HEK293T (cell line): ENCODE measurements at places on chromosomes 1 and 21.

GRCh38 chr1:214259353-214259977 is 21.5 kb upstream of the SMYD2 start:
- no peak for DNase-seq

DNA sequence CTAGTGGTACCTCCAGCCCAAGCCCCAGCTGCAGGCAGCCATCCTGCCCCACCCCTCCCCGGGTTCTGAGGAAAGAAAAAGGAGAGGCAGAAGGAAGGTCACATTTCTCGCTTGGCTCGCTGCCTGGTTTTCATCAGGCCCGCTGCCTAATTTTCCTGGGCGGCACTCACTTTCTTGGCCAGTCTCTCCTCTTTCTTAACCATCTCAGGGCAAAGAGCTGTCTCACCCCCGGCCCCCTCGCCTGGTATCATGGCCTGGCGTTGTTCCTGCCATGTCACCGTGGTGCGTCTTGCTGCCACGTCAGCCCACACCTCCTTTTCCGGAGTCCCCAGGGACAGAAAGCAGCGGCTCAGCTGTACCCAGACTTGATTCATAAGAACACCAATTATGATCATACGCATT is 26.6 kb upstream of the CASZ1 start:
- DNase-seq = no peak

DNA sequence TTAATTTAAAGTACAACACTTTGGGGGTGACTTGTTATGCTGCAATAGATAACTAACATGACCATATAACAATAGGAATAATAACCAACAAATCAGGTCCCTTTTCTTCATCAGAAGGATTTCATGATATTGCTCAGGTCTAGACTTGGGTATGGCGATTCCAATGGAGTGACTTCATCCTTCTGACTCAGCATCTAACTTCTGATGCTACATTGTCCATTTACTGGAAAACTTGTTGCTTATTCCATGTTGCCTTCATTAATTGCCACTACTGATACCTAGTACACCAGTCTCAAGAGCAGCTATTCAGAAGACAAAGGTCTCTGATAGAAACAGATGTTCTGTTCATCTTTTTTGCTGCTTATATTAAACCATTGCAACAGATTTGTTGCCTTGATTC is 324.3 kb downstream of the TGFB2 start:
- no peak for DNase-seq

DNA sequence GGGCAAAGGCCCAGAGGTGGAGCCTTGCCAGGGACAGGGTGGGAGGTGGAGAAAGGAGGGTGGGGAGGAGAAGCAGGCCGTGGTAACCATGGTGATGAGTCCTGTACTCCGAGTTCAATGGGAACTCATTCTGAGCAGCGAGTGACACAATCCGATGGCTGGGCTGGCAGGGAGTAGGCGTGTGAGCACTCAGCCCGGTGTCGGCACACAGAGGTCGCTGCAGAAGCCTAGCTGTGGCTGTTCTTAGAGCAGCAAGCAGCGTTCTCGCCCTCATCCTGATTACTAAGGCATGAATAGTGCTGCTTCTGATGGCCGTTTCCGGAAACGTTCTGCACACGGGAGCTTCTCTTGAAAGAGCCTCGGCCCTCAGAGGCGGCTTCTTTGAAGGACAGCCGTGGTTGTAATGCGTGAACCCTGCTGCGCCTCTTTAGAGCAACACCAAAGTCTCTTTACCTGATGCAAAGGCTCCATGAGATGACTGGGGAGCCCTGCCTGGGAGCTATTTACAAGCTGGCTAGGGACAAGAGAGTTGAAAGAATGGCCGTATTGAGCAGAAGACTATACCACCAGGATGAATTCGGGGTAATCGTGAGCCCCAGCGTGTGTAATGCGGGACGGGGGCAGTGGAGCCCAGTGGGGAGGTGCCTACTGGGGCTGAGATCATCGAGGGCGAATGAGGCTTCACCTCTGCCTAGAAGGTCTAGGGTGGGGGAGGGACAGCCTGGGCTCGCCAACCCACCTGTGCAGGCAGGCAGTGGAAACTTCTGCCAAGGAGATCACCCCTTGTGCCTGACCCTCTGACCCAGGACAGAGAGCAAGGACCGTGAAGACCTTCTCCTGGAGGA is 72.8 kb upstream of the PAX7 start:
- no peak for DNase-seq

DNA sequence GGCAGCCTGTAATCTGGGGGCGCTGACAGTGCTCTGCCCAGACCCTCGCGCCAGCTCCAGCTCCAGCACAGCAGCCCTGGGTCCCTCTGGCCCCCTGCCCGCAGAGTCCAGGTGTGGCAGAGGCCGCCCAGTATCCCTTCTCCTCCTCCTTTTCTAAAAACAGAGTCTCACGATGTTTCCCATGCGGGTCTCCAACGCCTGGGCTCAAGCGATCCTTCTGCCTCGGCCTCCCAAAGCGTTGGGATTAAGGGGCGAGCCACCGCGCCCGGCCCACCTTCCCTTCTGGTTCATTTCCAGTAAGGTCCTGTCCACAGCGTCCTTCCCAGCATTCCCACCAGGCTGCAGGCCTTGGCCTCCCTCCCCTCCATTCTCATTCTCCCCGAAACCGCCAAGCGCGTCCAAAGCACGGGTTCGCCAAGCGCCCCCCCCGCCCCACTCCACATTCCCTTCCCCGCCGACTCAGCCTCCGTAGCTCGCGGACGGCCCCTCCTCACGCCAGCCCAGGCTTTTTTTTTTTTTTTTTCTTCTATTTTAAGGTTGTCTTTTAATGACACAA is 2.0 kb upstream of the PCBP3 start:
- no peak for DNase-seq

DNA sequence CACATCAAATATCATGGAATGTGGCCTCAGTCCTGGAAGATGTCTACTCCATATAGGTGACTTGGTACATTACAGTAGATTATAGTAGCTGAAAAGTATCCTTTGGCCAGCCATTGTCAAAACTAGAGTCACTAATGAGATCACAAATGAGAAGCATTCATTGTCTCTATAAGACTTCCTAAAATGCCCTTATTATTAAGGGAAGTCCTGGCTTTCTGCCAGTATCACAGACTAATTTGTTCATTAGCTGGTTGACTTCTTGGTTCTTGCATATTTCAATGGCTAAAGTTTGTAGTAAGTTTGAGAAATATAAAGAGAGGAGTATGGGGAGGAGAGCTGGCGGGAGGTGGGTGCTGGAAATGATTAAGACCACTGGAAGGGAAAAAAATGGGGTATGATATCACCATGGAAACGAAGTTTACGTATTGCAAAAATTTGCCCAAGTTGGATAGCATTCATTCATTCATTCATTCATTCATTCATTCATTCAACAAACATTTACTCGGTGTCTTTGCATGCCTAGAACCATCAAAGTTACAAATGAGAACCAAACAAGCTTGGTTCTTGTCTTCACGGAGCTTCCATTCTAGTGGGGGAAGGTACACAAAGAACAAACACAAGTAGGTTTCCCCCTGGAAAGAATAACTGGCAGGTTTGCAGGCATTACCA is 11.7 kb upstream of the B3GALNT2 start:
- DNase-seq = no peak

GRCh38 chr1:59521456-59521855 is 224.6 kb downstream of the FGGY start:
- no peak for DNase-seq

GRCh38 chr1:68230484-68230802 is 1.9 kb downstream of the WLS start:
- no peak for DNase-seq

DNA sequence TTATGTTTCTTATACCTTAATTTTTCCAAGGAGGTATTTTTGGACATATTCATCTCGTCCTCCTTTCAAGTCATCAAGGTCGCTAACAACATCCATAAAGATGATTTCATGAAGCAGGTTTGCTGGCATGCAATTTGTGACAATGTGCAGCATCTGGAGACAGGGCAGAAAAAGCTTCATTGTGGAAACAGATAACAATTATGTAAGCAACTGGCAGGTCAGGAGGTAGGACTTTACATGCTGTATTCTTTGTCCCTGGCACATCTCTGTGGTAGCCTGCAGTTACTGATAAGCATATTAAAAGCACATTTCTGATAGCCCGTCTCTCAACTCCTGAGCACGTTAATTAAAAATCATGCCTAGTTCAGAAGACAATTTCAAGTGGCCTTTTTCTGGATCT is 156.8 kb downstream of the LEPR start:
- DNase-seq = no peak

DNA sequence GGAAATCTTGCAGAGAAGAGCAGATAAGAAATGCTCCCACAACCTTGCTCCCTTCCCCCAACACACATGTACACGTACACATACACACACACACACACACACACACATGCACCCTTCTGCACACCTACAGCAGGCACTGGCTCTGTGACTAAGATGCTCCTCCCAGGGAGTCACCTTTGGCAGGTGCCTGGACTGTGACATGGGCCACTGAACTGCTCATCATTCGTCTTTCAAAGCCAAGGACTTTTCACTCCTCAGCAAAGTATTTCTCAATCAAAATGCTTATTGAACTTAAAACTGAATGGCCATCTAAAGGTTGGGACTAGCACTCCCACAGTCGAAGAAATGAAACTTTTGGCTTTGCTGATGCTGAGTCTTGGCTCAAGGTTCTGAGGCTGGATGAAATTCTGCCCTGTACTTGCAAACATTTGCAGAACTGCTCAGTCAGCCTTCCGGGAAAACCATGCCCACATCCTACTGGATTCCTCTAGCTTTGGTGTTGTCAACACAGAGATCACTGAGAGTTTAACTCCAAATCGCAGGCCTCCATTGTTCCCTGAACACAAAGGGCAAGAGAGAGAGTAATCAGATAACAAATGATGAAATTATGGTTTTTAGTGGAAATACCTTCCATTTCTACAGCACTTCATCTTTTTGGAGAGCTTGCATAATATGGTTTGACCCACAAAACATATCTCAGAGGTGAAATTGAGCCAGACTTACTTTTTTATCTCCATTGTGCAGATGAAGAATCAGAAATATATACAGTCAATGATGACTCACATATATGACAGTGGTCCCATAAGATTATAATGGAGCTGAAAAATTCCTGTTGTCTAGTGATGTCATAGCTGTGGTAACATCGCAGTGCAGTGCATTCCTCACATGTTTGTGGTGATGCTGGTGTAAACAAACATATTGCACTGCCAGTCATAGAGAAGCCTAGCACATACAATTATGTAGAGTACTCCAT is 72.4 kb upstream of the BCAR3 start:
- no peak for DNase-seq

DNA sequence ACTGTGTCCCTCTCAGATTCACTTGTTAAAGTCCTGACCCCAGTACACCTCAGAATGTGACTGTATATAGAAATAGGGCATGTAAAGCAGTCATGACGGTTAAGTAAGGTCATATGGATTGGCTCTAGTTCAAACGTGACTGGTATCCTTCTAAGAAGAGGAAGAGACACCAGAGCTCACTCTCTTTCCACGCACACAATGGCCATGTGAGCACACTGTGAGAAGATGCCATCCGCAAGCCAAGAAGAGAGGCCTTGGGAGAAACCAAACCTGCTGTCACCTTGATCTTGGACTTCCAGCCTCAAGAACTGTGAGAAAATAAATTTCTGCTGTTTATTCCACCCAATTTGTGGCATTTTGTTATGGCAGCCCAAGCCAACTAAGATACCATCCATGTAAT is 56.8 kb upstream of the IRF2BP2 start:
- DNase-seq = no peak

DNA sequence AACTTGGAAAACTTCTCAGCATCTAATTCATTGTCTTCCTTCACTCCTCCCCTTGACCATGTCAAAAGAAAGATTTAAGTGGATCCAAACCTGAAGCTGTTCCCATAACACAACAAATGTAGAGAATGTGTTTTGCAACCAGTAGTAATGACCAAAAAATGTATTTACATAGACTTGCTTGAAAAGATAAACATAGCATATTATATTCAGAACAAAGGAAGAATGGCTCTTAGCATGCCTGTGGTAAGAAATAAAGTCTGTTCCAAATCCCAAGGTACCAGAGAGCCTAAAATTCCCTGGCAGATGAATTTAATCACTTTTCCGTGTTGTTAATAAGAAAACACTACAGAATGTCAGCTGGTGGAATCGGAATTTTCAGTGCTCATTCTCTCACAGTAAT is 36.8 kb downstream of the FMO3 start:
- no peak for DNase-seq

- DNase-seq = no peak
These were observed 11.6 kb downstream of the MYBPH start for GRCh38 chr1:203163891-203164635.
